GM12864 (cell line): ENCODE measurements at places on chromosomes 3 and 15.

GRCh38 chr3:46626039-46626438 is 13.7 kb downstream of the FAM240A start:
- DNase-seq, result no peak

GRCh38 chr15:34031987-34032760 is 6.8 kb downstream of the AVEN start:
- no peak for DNase-seq

DNA sequence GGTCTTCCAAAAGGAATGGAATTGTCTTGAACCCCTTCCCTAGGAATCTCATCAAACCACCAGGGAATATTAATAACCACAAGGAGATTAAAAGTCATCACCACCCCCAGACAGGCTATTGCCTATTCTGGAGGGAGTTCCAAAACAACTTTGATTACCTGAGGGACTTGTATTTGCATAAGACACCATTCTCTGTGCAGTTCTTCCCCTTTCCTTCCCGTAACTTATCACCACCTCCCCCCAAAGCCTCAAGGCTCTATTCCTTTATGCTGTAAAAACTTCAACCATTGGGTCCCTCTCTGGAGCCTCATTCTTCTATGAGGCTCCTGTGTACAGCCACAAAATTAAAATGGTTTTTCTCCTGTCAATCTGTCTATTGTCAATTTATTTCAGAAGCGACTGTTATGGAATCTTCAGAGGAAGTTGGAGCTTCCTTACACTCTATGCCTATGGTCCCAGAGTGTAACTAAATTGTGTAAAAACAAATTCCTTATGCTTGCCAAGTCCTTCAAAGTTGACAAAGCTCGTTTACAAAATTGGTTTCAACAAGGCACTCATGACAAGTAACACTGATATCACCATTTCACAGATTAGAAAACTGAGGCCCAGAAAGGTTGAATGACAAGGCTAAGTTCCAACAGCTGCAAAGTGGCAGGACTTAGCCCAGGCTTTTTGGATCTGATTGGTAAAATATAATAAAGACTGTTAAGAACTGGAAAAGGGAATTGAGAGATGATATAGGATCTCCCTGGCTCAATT is 68.3 kb upstream of the HERC1 start:
- DNase-seq, result no peak

- no peak for DNase-seq
These were observed 39.2 kb downstream of the SLC6A11 start for GRCh38 chr3:10855083-10855870.

GRCh38 chr15:95131131-95131556 is 899.8 kb downstream of the MCTP2 start:
- DNase-seq, result no peak

- DNase-seq, result no peak
These were observed 128.5 kb downstream of the SQOR start for GRCh38 chr15:45763170-45763869.
